ENCODE measurements at places on chromosomes 6 and 20. TPM values are rescaled to one million over a fixed set of nuclear protein-coding genes. Genes with fewer than 3 reads are reported as not detected.

DNA sequence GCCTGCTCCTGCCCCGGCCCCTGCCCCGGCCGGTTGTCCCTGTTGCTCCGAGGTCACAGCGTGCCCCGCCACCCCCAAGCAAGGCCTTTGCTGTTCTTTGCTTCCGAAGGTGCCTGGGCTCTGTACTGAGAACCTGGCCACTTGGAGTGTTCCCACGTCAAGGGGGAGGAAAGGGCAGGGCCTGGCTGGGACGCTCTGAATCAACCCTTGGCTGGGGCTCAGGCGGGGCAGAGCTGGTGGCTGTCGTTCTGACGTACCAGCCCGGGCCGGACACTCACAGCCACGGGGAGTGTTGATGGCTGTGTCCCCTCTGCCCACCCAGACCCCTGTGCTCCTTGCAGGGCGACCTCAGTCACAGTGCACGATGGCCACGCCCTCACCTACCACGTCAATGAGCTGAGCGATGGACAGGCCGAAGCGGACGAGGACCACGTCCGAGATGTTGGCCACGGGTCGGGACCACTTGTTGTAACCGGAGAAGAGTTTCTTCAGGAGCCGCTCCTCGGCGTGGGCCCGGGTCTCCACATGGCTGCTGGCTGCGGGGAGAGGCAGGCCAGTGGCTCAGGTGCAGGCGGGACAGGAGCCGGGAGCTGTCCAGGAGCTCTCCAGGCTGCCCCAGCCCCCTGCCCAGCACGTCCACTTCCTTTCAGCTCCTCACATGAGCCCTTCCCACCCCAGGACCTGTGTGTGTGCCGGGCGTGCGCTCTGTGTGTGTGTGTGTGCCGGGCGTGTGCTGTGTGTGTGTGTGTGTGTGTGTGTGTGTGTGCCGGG is 1.8 kb downstream of the CHRNA4 start:
- DNase-seq: no peak

GRCh38 chr20:54545676-54546358 is 70.4 kb downstream of the DOK5 start:
- DNase-seq: no peak

DNA sequence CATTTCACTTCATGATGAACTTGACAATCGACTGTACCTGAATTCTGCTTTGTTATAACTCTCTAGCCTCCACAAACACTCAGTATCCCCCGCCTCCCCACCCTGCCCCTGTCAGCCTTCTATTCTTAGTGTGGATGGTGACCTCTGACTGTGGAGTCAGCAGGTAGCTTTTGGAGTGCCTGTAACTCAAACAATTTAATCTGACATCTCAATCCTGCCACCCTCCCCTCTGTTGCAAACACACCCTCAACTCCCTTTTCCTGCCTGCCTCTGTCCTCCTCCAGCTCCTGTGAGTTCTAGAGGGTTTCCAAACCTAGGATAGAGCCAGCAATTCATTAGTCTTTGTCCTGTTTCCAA is 20.3 kb downstream of the DAAM2 start:
- DNase-seq: no peak

GRCh38 chr20:19868441-19868840 is 110.4 kb downstream of the RIN2 start:
- DNase-seq: no peak

DNA sequence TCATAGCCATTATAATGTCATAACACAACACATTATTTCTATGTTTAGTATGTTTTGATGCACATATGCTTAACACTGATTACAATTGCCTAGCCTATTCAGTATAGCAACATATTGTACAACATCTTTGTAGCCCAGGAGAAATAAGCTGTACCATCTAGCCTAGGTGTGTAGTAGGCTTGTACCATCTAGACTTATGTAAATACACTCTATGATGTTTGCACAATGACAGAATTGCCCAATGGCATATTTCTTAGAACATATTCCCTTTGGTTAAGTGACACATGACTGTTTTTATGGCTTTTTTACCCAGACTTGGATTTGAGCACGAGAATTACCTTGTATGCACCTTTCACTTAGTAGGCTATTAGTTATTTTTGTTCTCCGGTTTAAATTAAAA is 64.5 kb upstream of the HIVEP1 start:
- no peak for DNase-seq

The ARHGAP18 gene
- polyA plus RNA-seq: 0.73 TPM
